ENCODE measurements at places on chromosomes 1 and 21.
A peak's percentile ranks its signal among the peaks of the same experiment; 100 is the strongest.

DNA sequence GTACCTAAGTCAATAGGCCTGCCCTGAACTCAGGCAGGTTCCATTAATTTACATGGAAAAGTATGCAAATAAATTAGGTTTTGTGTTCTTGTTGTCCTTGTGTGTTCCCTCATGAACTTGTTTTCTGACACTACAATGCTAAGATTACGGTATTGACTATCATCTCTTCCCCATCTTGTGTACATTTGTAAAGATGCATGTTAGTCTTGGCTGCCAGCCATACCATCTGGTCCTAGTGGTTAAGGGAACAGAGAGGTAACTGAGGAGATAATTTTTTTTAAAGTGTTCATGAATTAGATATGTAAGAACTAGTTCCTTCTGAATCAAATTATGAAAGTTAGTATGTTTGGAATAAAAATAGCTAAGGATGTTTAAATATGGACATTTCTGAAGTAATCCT, 167.6 kb upstream of the ADAMTS5 start:
- H3K27me3 ChIP-seq: no peaks in the 10 kb centered on the region
- H3K36me3 ChIP-seq: no peaks in the 10 kb centered on the region
- H3K4me3 ChIP-seq: no peak overlapping the region
- no peaks in the 10 kb centered on the region for H3K4me1 ChIP-seq
- no peak for DNase-seq
- no peak overlapping the region for H3K27ac ChIP-seq

DNA sequence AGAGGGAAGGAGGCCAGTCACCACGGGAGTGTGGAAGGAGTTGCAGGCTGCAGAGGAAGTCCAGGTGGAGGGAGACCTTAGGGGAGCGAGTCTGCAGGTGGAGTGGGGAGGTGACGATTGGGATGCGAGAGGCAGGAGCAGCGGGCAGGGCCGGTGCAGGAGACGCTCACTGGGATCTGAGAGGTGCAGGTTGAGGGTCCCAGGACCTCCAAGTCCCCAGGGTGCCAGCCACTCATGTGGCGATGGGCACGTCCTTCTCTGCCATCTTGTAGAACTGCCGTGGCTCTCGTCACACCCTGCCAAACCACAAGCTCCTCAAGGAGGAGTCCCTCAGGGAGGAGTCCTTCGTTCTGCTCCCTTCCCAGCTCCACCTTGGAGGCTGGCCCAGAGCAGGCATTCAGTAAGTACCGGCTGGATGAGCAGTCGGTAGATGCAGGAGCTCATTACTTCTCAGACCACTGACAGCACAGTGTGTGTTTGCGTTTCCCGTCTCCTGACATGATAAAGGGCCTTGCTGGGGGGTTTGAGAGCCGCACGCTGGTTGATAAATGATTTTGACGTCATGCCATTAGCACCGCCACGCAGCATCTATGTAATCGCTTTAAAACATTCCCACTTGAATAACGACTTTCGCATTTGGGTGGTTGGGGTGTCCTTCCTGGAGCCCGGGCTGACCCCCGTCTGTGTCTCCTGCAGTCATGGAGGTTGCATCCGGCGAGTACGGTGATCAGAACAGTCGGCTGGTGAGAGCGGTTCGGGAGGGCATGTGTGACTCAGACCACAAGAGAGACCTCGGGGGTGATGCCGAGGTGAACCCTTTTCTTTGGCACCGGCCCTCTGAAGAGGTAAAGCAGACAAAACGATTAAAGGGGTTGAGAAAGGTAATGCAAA, 27.8 kb downstream of the TFF3 start:
- no peak for DNase-seq
- peaks cover 17% of the 10 kb centered on the region for H3K36me3 ChIP-seq
- peak overlapping the region; percentile 70 for H3K27ac ChIP-seq
- no peaks in the 10 kb centered on the region for H3K27me3 ChIP-seq
- no peak overlapping the region for H3K4me3 ChIP-seq

DNA sequence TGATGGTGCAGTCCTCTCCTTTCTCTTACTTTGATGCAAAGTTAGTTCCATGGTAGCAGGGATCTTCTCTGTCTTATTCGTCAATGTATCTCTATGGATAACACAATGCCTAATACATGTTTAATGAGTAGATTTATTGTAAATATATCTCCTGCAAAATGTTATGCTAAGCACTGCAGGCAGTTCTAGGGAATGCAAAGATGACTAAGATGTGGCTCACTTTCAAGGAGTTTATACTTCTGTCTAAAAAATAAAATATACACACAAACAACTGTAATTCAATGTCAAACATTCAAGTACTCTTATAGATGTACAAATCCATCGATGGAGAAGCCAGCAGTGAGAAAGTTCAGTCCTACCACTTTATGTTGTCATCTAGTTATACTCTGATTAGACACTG, 194.3 kb downstream of the KCTD3 start:
- H3K4me3 ChIP-seq: no peak overlapping the region
- no peak for DNase-seq
- H3K27me3 ChIP-seq: no peaks in the 10 kb centered on the region
- H3K36me3 ChIP-seq: no peaks in the 10 kb centered on the region
- no peaks in the 10 kb centered on the region for H3K4me1 ChIP-seq

DNA sequence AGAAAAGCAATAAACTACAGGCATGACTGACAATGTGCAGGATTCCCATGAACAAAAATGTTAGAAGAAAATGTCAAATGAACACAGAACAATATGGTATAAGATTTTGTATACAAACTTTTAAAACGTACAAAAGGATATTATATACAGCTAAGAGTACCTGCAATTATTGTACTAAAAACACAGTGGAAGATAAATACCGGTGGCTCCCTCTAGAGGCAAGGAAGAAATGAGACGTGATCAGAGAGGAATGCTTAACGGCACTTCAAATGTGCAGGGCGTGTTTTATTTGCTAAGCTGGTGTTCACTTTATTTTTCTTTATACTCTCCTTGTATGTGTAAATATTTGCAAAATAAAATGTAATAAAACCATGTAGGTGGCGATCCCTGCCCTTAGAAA, 191.8 kb upstream of the SAMSN1 start:
- peaks cover 6% of the 10 kb centered on the region for H3K27me3 ChIP-seq
- no peaks in the 10 kb centered on the region for H3K4me1 ChIP-seq
- peak; percentile 9 for DNase-seq
- no peak overlapping the region for H3K27ac ChIP-seq

DNA sequence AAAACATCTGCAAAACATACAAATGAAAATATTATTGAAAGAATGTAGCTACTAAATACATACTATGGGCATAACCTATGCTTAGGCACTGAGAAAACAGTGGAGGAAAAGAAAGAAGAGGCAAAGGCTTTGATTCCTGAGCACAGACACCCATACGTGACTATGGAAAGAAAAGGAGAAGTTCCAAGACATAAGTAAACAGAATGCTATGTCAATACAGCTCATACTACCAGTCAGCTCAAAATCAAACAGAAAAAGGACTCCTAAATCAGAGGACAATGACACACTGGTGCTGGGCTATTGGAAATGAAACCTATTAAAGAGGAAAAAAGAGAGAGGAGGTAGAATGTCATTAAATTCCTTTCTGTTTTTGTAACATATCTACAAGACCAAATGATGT, 225.4 kb downstream of the SMYD3 start:
- no peak overlapping the region for H3K4me3 ChIP-seq
- H3K4me1 ChIP-seq: peaks cover 7% of the 10 kb centered on the region
- DNase-seq: no peak
- H3K27me3 ChIP-seq: no peaks in the 10 kb centered on the region
- no peak overlapping the region for H3K27ac ChIP-seq
- peaks cover 2% of the 10 kb centered on the region for H3K36me3 ChIP-seq

GRCh38 chr1:156076609-156077429, 5.4 kb downstream of the MEX3A start:
- peaks cover 13% of the 10 kb centered on the region for H3K4me1 ChIP-seq
- DNase-seq: no peak
- peaks cover 26% of the 10 kb centered on the region for H3K27me3 ChIP-seq
- H3K27ac ChIP-seq: no peak overlapping the region
- H3K4me3 ChIP-seq: peak overlapping the region; percentile 45

- H3K27ac ChIP-seq: peak overlapping the region; percentile 9
- no peaks in the 10 kb centered on the region for H3K36me3 ChIP-seq
- H3K27me3 ChIP-seq: peaks cover 8% of the 10 kb centered on the region
- DNase-seq: no peak
- H3K4me1 ChIP-seq: peaks cover 10% of the 10 kb centered on the region
- H3K4me3 ChIP-seq: peak overlapping the region; percentile 74
Measured at GRCh38 chr1:1347663-1348419, 1.4 kb downstream of the DVL1 start.

GRCh38 chr1:225437710-225438437, 10.0 kb upstream of the LBR start:
- H3K27ac ChIP-seq: peak overlapping the region; percentile 43
- peaks cover 13% of the 10 kb centered on the region for H3K4me1 ChIP-seq
- H3K4me3 ChIP-seq: no peak overlapping the region
- H3K27me3 ChIP-seq: no peaks in the 10 kb centered on the region
- H3K36me3 ChIP-seq: peaks cover 2% of the 10 kb centered on the region
- no peak for DNase-seq

GRCh38 chr1:223256034-223256433, 107.9 kb downstream of the SUSD4 start:
- H3K27ac ChIP-seq: peak overlapping the region; percentile 73
- H3K4me3 ChIP-seq: no peak overlapping the region
- H3K27me3 ChIP-seq: peaks cover 5% of the 10 kb centered on the region
- H3K36me3 ChIP-seq: peaks cover 3% of the 10 kb centered on the region
- peaks cover 9% of the 10 kb centered on the region for H3K4me1 ChIP-seq
- DNase-seq: no peak

GRCh38 chr1:220195701-220196100, 76.6 kb downstream of the RAB3GAP2 start:
- no peak overlapping the region for H3K27ac ChIP-seq
- DNase-seq: no peak
- H3K4me3 ChIP-seq: no peak overlapping the region
- H3K36me3 ChIP-seq: peaks cover 3% of the 10 kb centered on the region
- H3K27me3 ChIP-seq: no peaks in the 10 kb centered on the region

DNA sequence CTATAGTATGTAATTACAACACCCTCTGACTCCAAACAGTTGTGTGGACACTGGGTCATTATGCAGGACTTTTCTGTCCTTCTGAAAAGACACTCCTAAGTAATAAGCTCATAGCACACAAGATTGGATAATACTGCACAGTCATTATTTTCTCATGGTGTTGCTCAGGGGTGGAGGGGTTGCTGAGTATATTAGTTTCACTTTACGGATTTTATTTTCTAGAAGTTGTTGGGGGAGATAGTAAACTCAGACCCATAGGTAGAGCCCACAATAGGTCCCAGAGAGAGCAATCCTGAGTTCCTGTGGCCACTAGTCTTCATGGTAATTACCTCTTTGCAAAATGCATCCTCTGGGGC, 53.4 kb downstream of the DUSP10 start:
- H3K27ac ChIP-seq: peak overlapping the region; percentile 70
- no peak for DNase-seq
- H3K36me3 ChIP-seq: no peaks in the 10 kb centered on the region
- H3K4me3 ChIP-seq: peak overlapping the region; percentile 31
- peaks cover 4% of the 10 kb centered on the region for H3K4me1 ChIP-seq

- H3K27ac ChIP-seq: peak overlapping the region; percentile 85
- no peak for DNase-seq
- H3K4me3 ChIP-seq: no peak overlapping the region
- H3K36me3 ChIP-seq: peaks cover 2% of the 10 kb centered on the region
Measured at GRCh38 chr1:51488372-51489050, 30.6 kb downstream of the EPS15 start.

DNA sequence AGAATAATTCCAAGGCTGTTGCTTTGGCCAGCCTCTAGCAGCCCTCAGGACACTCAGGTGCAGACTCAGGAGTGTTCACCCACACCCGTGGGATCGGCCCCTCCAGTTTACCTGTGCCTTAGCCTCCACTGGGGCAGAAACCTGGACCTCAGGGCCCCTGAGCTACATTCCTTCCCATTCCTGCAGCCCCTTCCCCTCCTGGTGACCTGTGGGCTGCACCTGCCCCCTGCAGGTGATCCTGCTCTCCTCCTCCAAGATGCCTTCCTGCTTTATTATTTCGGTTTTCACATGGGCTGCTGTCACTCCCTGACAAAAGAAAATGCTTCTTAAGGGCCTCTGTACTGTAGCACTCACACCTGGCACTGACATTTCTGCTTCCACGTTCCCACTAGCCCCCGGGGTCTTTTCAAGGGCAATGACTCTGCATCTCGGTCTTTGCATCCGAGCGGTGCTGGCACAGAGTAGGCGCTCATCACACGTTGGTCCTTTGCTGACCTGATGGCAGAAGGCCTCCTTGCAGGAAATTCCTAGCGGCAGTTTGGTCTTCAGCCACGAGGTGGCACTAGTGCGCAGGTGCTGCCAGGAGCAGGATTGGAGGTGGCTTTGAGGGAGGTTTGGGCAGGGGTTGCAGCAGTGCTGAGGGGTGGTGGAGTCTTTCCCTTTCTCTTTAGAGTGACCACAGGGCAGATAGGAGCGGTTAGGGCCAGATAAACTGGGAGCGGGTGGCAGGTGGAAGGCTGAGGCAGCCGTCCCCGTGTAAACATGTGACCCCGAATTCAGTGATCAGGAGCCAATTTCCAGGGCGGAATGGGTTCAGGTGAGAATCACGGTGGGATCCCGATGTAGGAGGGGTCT, 25.3 kb upstream of the ETV3 start:
- peak; percentile 80 for DNase-seq
- H3K27me3 ChIP-seq: peaks cover 39% of the 10 kb centered on the region
- peaks cover 10% of the 10 kb centered on the region for H3K4me1 ChIP-seq
- H3K4me3 ChIP-seq: peak overlapping the region; percentile 74

DNA sequence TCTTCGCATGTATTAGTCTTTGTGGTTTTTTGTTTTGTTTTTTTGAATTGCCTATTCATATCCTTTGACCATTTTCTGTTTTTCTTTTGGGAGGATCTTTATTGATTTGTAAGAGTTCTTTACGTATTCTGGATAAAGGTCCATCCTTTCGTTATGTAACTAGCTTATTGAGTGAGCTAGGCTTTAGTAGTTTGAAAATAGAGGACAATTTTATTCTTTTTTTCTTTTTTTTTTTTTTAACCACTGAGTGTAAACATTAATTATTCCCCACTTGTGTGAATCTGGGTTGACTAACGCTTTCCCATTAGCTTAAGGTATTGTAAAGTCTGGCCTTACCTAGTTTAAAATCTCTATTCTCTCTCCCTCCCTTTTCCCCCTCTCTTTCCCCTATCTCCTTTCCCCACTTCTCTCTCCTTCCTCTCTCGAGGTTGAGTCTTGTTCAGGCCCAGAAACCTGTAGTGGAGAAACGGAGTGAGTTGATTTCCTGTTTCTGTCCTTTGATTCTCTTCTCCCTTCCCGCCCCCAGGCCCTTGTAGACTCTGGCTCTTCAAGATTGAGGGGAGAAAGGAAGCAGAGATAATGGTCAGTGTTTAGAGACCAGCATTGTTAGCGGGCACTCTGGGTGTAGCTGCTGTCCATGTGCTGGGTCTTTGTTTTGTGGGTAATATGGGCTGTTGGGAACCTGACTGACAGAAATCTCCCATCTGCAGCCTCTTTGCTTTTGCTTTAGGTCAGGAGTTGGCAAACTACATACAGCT, 1.5 kb downstream of the MORC3 start:
- H3K4me1 ChIP-seq: peaks cover 35% of the 10 kb centered on the region
- H3K36me3 ChIP-seq: peaks cover 5% of the 10 kb centered on the region
- DNase-seq: no peak
- no peaks in the 10 kb centered on the region for H3K27me3 ChIP-seq
- H3K4me3 ChIP-seq: peak overlapping the region; percentile 96
- peak overlapping the region; percentile 96 for H3K27ac ChIP-seq

- no peak overlapping the region for H3K4me3 ChIP-seq
- no peak overlapping the region for H3K27ac ChIP-seq
- no peaks in the 10 kb centered on the region for H3K4me1 ChIP-seq
- H3K27me3 ChIP-seq: peaks cover 10% of the 10 kb centered on the region
- no peaks in the 10 kb centered on the region for H3K36me3 ChIP-seq
- DNase-seq: no peak
Measured at GRCh38 chr1:225713281-225713680, 60.4 kb upstream of the ENAH start.

GRCh38 chr1:86419277-86419903, 4.6 kb upstream of the CLCA2 start:
- no peak overlapping the region for H3K27ac ChIP-seq
- H3K4me1 ChIP-seq: peaks cover 10% of the 10 kb centered on the region
- H3K36me3 ChIP-seq: no peaks in the 10 kb centered on the region
- H3K27me3 ChIP-seq: peaks cover 22% of the 10 kb centered on the region
- no peak for DNase-seq
- peak overlapping the region; percentile 78 for H3K4me3 ChIP-seq

Measured in T-helper 17 cell (primary cell).